ENCODE measurements at places on chromosomes 1 and 21.

- peaks cover 89% of the 10 kb centered on the region for H3K36me3 ChIP-seq
- no peaks in the 10 kb centered on the region for H3K27me3 ChIP-seq
- H3K27ac ChIP-seq, result peak overlapping the region; percentile 98
- H3K4me1 ChIP-seq, result peaks cover 13% of the 10 kb centered on the region
- ATAC-seq, result no peak
Measured at GRCh38 chr1:150575518-150576366, 3.7 kb downstream of the MCL1 start.

DNA sequence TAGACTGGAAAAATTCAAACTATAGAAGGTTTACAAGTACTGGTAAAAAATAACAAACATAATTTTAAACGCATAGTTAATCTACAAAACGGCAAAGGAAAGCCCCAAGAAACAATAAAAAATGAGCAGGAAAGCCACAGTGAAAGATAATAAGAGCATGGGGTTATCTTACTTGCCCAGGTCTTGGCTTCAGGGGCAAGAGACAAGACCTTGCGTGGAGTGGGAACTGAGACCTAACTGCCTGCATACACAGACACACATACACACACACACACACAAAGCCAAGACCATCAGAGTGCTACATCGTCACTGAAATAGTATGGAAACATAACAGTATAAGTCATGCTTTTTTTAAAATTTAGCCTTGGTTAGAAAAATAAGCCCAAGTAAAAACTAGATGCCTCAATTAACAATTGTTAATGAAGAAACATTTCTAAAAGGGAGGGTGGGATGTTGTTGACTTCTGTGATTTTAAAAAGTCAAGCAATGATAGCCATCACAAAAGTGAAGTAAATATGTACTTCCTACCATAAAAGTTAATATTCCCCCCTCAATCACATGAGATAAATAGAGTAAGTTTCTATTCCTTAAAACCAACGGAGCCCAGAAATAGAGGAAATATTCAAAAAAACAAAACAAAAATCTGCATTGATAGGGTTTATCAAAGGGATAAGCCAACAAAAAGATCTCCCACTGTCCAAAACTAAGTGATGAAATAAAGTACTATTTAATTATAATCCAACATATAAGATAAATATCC lies 29.4 kb upstream of the CRP start:
- no peak overlapping the region for H3K4me3 ChIP-seq
- ATAC-seq, result no peak
- no peaks in the 10 kb centered on the region for H3K36me3 ChIP-seq
- H3K4me1 ChIP-seq, result no peaks in the 10 kb centered on the region
- peaks cover 26% of the 10 kb centered on the region for H3K27me3 ChIP-seq

DNA sequence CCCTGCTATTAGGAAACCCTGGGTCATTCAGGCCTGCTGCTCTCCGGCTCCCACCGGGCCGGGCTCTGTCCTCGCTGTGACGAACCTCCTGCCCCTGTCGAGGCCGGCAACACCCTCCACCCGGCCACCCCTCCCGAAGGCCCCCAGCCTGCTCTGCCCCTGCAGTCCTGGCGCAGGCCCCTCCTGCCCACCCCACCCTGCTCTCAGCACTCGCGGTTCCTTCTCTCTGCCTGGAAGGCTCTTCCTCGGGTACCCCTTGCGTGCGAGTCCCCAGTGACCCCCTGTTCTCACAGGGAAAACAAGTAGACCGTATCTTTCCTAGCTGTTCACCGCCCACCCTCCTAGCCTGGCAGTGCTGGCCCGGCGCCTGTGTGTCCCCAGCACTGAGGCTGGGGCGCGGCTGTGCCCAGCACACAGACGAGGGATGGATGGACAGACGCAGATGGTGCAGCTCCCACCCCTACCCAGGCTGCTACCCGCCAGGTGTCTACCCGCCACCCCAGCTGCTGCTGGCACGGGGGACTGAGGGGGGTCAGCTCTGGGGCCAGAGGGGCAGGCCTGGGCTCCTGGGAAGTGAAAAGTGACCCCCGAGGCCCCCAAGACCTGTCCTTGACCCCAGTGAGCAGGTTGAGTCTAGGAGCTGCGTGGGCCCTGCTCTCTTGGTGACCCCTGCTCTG lies 3.1 kb upstream of the VWA1 start:
- no peaks in the 10 kb centered on the region for H3K4me1 ChIP-seq
- peaks cover 7% of the 10 kb centered on the region for H3K27me3 ChIP-seq
- H3K4me3 ChIP-seq, result no peak overlapping the region
- H3K36me3 ChIP-seq, result no peaks in the 10 kb centered on the region

DNA sequence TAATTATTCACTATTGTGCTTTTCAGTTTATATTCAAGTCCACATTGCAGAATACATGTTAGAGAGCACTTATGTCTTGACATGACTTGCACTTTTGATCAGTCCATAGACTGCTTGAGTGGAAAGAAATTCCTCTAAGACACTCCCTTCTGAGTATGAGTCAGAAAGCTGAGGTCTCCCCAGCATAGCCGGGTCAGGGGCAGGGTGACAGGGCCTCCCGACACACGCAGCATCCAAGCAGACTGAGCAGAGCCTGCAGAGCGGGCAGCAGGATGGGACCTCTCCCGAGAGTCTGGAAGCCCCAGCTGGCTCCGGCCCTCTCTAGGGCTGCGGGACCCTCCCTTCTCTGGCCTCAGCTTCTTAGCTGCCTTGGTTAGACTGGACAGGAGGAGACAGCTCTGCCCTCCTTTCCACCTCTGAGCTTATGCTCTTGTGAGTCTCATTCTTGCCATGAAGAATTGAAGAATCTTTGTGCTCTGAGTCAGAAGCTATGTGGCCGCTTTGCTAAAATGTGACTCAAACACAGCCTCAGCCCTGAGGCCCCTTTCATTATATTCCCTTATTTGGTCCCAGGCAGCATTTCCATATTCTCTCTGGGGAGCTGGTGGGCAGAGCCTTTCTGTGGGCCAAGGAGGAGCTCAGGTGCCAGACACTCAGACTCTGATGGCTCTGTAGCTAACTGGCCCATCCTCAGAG lies 11.2 kb upstream of the CAPN2 start:
- H3K27ac ChIP-seq, result peak overlapping the region; percentile 94
- H3K4me3 ChIP-seq, result peak overlapping the region; percentile 66
- no peaks in the 10 kb centered on the region for H3K36me3 ChIP-seq
- ATAC-seq, result peak; percentile 78

GRCh38 chr1:6911974-6912373 lies 126.7 kb downstream of the CAMTA1 start:
- H3K4me1 ChIP-seq, result peaks cover 6% of the 10 kb centered on the region
- H3K4me3 ChIP-seq, result no peak overlapping the region
- ATAC-seq, result no peak
- H3K27me3 ChIP-seq, result peaks cover 24% of the 10 kb centered on the region
- H3K27ac ChIP-seq, result no peak overlapping the region
- H3K36me3 ChIP-seq, result no peaks in the 10 kb centered on the region

GRCh38 chr1:221072214-221072613 lies 193.0 kb downstream of the HLX start:
- H3K36me3 ChIP-seq, result no peaks in the 10 kb centered on the region
- ATAC-seq, result no peak
- no peak overlapping the region for H3K27ac ChIP-seq
- peaks cover 6% of the 10 kb centered on the region for H3K27me3 ChIP-seq
- no peaks in the 10 kb centered on the region for H3K4me1 ChIP-seq

DNA sequence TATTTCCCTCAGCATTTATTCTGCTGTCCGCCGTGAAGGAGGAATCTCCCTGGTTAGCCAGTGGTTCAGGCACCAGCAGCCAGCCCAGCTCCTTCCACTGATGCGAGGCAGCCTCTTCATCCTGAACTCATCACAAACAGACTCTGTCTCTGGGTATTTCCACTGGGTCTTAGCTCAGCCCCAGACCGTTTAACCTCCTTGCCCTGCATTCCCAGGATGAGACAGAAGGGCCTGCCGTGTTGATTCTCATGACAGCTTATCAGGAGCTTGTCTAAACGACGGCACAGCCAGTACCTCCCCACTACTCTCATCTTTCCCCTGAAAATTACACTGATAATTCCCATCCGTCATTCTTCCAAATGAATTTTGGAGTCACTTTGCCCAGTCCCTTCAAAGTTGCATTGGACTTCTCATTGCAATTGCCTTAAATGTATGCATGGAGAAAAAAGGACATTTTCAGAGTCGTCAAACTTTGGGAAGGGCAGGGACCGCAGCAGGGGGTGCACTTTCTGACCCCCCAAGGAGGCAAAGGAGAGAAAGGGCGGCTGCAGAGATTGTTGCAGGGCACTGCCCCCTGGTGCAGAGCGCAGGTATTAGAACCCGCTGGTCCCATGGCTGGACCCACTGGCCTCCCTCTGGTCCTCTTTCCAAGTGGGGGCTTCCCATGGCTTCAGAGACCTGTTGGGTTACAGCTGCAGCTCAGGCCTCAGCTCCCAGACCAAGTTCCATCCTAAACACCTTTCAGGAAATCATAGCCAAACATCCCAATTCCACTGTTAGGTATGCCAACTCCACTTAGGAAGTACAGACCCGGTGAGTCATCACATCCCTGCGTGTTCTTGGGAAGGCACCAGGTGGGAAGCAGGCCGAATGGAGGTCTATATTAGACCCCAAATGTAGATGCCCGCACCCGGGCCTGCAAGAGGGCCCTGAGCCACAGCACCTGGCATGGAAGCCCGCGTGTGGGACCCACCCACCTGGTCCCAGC lies 3.7 kb upstream of the MEGF6 start:
- peaks cover 8% of the 10 kb centered on the region for H3K27me3 ChIP-seq
- peaks cover 5% of the 10 kb centered on the region for H3K4me1 ChIP-seq
- H3K4me3 ChIP-seq, result no peak overlapping the region
- ATAC-seq, result no peak
- H3K36me3 ChIP-seq, result no peaks in the 10 kb centered on the region

DNA sequence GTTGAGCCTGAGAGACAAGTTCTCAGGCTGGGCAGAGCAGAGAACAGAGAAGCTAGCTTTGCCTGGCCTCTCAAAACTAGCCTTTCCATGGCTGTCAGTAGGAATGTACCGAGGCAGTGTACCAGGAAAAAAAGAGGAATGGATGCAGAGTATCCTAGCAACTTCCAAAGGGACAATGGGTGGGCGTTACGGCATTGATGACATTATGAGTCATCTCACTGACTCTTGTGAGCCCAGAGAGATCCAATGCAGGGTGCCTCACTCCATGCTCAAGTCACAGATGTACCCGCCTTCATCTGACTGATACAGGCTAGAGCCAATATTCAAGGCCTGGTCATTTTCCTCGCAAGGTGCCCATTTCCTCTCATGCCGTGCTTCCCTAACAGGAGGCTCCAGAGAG lies 51.4 kb upstream of the C8B start:
- H3K36me3 ChIP-seq, result no peaks in the 10 kb centered on the region
- H3K27ac ChIP-seq, result no peak overlapping the region
- ATAC-seq, result no peak
- no peak overlapping the region for H3K4me3 ChIP-seq
- H3K27me3 ChIP-seq, result no peaks in the 10 kb centered on the region
- no peaks in the 10 kb centered on the region for H3K4me1 ChIP-seq

GRCh38 chr1:38093569-38094520 lies 47.3 kb upstream of the POU3F1 start:
- no peak overlapping the region for H3K4me3 ChIP-seq
- no peaks in the 10 kb centered on the region for H3K4me1 ChIP-seq
- peaks cover 38% of the 10 kb centered on the region for H3K27me3 ChIP-seq
- no peaks in the 10 kb centered on the region for H3K36me3 ChIP-seq
- no peak for ATAC-seq

- H3K4me1 ChIP-seq, result no peaks in the 10 kb centered on the region
- H3K4me3 ChIP-seq, result no peak overlapping the region
- H3K27ac ChIP-seq, result no peak overlapping the region
- no peaks in the 10 kb centered on the region for H3K36me3 ChIP-seq
- ATAC-seq, result no peak
Measured at GRCh38 chr1:110328274-110328673, 10.9 kb upstream of the RBM15 start.

- H3K4me3 ChIP-seq, result no peak overlapping the region
- no peaks in the 10 kb centered on the region for H3K27me3 ChIP-seq
- H3K4me1 ChIP-seq, result peaks cover 5% of the 10 kb centered on the region
- H3K27ac ChIP-seq, result no peak overlapping the region
- H3K36me3 ChIP-seq, result peaks cover 41% of the 10 kb centered on the region
- ATAC-seq, result peak; percentile 38
Measured at GRCh38 chr21:41411449-41412089, 14.5 kb upstream of the MX1 start.

- peak overlapping the region; percentile 4 for H3K27ac ChIP-seq
- peak overlapping the region; percentile 3 for H3K4me3 ChIP-seq
- H3K27me3 ChIP-seq, result no peaks in the 10 kb centered on the region
- no peak for ATAC-seq
Measured at GRCh38 chr1:111656086-111657017, 36.8 kb downstream of the RAP1A start.

DNA sequence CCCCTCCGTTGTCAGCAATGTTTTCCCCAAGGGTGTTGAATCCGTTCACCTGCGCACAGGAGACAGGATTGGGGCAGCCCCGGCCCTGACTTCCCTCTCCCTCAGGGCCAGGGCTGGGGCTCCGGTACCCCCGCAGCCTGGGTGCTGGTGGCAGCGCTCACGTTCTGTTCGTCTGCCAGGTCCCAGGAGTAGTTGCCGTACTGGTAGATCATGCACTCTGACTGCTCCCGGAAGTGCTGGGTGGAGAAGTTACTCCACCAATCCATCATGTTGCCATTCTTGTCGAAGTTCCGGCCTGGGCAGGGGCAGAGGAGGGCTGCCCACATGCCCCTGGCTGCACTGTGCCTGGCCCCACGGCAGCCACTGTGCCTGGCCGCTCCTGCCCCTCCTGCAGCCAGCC lies 6.1 kb downstream of the PRXL2B start:
- peak overlapping the region; percentile 36 for H3K27ac ChIP-seq
- no peaks in the 10 kb centered on the region for H3K27me3 ChIP-seq
- no peaks in the 10 kb centered on the region for H3K36me3 ChIP-seq
- no peak for ATAC-seq

DNA sequence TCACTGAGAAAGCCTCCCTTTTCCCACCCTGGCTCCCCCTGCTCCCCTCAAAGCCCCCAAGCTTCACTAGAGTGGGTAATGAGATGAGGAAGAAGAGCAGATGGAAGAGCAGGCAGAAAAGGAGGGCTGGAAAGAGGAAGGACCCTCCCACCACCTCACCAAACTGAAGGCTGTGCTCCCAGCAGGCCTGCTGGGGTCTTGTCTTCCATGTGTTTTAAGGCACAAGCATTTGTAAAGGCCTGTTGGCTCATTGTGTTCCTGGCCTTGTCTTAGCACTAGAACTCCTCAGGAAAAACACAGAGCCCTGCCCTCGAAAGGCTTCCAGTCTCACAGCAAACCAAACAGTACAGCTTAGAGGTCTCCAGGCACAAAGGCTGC lies 51.5 kb downstream of the TOMM20 start:
- no peak for ATAC-seq
- no peak overlapping the region for H3K4me3 ChIP-seq
- no peaks in the 10 kb centered on the region for H3K36me3 ChIP-seq

- no peak for ATAC-seq
- H3K27ac ChIP-seq, result no peak overlapping the region
- H3K4me1 ChIP-seq, result no peaks in the 10 kb centered on the region
- peaks cover 16% of the 10 kb centered on the region for H3K27me3 ChIP-seq
- no peaks in the 10 kb centered on the region for H3K36me3 ChIP-seq
Measured at GRCh38 chr1:184506481-184506880, 119.7 kb downstream of the C1orf21 start.
